NCI-H460 (cell line): ENCODE measurements at places on chromosomes 2 and 18.

GRCh38 chr2:226772389-226773179 is 27.0 kb downstream of the IRS1 start:
- DNase-seq: no peak

DNA sequence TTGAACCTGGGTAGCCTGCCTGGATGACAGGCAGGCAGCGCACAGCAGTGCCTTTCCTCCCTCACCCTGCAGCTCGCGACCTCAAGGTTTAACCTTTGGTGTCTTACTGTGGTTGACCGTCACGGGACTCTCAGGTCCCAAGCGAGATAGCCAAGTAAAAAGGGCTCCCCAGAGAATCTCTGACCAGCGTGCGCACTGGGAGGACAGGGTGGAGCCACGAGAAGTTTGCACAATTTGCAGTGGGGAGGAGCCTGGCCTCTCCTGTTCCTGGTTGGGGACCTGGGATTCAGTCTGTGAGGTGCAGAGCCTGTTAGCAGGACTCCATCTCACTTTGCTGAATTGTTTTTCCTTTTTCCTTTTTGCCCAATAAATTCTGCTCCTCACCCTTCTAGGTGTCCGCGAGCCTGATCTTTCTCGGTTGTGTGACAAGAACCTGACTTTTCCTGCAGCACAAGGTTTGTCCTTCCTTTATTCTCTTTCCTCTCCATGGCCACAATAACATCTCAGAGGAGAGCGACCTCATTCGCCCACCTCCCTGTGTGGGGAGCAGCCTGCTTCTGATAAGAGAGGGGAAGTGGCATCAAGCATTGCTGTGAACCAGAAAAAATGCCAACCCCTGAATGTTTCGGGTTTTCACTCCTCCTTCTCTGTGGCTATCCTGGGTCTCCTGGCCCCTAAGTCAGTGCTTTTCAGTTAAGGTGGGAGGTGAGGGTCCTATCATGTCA is 36.2 kb downstream of the POU3F3 start:
- DNase-seq: no peak

DNA sequence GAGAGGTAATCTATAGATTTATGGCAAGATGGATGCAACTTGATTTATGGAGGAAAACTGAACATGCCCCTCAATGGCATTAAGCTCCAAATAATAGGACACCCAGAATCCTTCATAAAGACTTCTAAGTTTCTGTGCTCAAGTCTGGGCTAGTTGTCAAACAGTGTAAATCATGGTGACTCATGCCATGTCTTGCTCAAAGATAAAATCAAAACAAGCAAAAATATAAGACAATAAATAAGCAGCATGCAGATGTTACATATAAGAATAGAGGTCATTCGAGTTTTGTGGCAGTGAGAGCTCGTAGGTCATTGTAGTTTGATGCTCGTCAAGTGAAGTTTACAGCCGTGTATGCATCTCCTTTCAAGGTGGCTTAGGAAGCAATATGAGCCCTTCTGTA is 403.2 kb downstream of the THSD7B start:
- DNase-seq: peak; percentile 11

DNA sequence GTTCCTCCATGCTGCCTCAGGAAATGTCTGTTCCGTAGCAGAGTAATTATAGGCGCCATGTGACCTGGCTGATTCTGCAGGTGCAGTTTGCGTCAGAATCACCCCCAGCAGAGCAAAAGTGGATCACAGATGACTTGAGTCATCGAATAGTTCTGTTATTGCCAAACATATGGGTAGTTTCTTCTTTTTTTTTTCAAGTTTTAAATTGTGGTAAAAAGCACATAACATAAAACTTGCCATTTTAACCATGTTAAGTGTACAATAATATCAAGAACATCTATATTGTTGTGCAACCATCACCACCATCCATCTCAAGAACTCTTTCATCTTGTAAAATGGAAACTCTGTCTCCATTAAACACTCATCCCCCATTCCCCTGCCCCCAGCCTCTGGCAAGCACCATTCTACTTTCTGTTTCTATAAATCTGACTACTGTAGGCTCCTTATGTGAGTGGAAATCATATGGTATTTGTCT is 177.7 kb upstream of the TWIST2 start:
- DNase-seq: no peak

- DNase-seq: no peak
Observed at GRCh38 chr2:43223521-43224001, 2.8 kb downstream of the ZFP36L2 start.

- DNase-seq: no peak
Observed at GRCh38 chr18:42442656-42443055, 487.6 kb downstream of the PIK3C3 start.

- no peak for DNase-seq
Observed at GRCh38 chr2:234333168-234334130, 163.4 kb downstream of the ARL4C start.
